NCI-H524 (cell line): ENCODE measurements at places on chromosomes 3 and 15.

GRCh38 chr3:124569761-124570160 lies 160.5 kb upstream of the UMPS start:
- DNase-seq: no peak

GRCh38 chr3:111732252-111732879 lies 126.7 kb upstream of the PHLDB2 start:
- peak; percentile 41 for DNase-seq

DNA sequence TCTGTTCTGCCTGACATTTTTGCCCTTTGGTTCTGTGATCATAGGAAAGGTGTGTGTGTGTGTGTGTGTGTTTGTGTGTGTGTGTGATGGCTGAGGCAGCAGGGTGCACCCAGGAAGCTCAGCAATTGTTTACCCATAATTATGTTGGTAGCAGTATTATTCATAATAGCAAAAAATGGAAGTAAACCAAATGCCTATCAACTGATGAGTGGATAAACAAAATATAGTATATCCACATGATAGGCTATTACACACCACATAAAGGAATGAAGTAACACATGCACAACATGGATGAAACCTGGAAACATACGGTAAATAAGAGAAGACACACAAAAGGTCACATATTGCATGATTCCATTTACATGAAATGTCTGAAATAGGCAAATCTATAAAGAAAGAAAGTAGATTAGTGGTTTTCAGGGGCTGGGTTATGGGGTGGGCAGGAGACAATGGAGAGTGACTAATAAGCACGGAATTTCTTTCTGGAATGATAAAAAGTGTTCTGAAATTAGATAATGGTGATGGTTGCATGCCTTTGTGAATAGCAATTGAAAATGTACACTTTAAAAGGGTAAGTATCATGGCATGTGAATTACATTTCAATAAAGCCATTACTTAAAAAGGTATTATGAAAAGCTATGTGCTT lies 167.2 kb downstream of the POLR2M start:
- DNase-seq: no peak

DNA sequence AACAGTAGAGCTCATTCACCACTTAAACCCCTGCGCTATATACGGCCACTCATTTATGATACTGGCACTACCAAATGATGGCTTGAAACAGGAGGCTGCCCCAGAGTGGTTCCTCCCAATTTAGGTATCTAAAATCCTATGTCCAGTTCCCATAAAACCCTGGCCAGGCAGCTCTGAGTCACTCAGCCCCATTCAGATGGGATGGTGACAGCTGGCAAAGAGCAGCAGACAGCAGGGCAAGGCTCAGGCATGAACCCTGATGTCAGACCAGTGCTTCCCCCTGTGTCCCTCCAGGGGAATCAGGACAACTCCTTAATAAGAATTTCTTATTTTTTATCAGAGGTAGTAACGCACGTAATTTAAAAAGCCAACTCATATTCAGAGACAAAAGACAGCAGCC lies 77.2 kb upstream of the RNU6-1 start:
- DNase-seq: peak; percentile 42
